ENCODE measurements at places on chromosomes 11 and 22.

- DNase-seq = no peak
Measured at GRCh38 chr22:42286205-42286604, 15.8 kb upstream of the TCF20 start.

GRCh38 chr11:33533386-33534052 is 167.1 kb downstream of the C11orf91 start:
- no peak for DNase-seq

- DNase-seq = no peak
Measured at GRCh38 chr22:39474351-39475111, 17.7 kb downstream of the MGAT3 start.

GRCh38 chr22:46536537-46537224 is 739 bp downstream of the CELSR1 start:
- DNase-seq = no peak

DNA sequence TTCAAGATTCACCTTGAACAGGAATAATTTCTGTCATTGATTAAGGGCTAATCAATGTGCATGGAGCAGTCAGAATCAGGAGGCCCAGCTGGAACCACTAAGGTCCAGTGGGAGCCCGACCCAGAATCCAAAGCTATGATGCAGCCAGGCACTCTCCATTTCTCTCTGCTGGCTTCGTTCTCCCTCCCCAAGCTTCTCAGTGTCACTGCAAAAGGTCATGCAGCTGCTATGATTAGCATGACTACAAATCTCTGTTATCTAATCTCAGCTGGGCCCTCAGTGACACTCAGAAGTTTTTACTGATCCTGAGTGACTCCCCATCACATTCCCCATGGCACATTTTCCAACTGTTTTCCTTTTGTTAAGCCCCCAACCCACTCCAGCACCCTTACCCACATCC is 31.1 kb upstream of the PRSS23 start:
- no peak for DNase-seq

- DNase-seq = no peak
Measured at GRCh38 chr11:70551351-70552166, 153.2 kb downstream of the CTTN start.

- DNase-seq = no peak
Measured at GRCh38 chr11:336659-337198, 16.1 kb upstream of the IFITM3 start.

GRCh38 chr11:92765965-92766371 is 203.5 kb upstream of the MTNR1B start:
- no peak for DNase-seq

DNA sequence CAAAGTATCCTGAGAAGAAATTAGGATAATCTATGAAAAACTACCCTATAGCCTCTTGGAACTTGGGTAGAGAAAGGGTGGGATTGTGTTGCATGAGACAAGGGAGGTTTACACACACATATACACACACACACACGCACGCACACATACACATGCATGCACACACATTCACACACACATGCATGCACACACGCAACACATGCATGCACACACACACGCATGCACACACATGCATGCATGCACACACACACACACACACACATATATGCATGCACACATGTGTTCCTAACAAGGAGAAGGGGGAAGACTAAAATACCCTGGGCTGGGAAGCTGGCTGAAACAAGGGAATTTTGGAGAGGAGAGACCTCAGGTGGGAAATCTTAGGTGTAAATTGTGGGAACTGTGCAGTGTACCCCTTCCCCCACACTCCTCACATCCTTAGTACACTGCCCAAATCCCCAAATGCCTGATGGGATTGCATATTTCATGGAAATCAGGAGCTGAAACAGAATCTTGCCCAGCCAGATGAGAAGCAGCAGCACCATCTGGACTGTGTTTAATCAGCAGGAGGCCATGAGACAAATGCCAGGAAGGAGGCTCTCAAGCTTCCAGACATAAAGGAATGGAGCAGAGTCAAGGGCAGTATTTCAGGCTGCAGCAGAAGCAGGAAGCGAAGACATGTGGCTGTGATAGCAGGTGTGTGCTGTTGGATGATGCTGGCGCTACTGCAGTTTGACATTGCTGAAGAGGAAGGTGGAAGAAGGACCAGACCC is 14.6 kb upstream of the POLD3 start:
- no peak for DNase-seq

GRCh38 chr22:46758867-46759290 is 3.6 kb upstream of the TBC1D22A start:
- DNase-seq = no peak

DNA sequence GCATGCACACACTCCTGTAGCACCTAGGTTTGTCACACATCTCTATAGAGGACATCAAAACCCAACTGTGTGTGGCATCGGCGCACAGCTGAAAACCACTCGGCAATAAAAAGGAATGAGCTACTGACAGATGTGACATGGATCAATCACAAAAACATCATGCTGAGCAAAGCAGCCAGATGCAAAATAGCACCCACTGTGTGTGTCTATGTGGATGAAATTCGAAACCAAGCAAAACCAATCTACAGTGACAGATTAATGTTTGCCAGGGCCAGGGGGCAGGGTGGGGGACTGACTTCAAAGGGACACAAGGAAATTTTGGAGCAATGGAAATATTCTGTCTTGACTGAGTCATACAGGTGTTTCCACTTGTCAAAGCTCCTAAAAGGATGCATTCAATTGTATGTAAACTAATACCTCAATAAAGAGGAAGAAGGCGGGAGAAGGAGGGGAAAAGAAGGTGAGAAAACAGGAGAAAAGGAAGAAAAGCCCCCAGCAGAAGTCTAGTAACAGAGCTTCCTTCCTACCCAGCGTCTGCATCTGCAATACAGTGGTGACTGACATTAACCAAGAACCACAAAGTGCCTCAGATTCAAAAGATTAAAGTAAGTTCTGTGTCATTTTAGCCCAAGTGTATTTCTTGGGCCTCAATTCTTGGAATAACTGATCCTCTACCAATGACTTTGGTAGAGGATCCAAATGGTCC is 49.8 kb downstream of the PACSIN2 start:
- DNase-seq = no peak

- no peak for DNase-seq
Measured at GRCh38 chr11:37812281-37812880, 1214.3 kb upstream of the RAG2 start.

- no peak for DNase-seq
Measured at GRCh38 chr22:42473484-42474193, 41.4 kb upstream of the NFAM1 start.

GRCh38 chr11:71485466-71485865 is 32.5 kb downstream of the NADSYN1 start:
- no peak for DNase-seq

All from activated CD8-positive, alpha-beta memory T cell treated with anti-CD3 and anti-CD28 coated beads for 1 hour (primary cell).